ENCODE measurements at places on chromosomes 3 and 15.

DNA sequence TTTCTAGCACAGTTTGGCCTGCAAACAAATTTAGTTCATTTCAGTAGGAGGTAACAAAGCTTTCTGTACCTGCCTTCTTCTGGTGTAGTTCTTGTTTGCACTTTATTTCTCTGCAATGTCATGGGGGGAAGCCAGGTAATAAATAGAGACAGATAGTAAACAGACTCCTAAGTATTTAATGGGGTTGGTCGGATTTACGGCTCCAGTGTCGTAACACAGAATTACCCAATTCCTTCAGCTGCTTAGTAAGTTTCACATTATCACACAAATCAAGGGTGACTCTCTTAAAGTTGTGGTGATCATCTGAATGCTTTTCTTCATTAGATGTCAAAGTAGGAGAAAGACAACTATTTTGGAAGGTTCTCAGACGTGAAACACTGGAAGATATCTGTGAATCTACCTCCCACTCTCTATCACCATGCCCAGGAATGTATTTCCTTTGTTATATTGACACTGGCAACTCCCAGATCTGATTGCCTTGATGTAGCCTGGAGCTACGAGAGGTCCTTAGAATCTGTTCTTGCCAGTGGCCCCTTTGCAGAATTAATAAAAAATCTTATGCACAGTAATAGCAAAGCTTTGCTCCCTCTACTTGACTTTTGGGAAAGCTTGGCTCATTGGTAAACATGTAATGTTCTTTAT, 25.0 kb upstream of the TMC3 start:
- DNase-seq, result no peak

- DNase-seq, result peak; percentile 57
Observed at GRCh38 chr3:184428561-184429175, 48.8 kb downstream of the CHRD start.

- DNase-seq, result no peak
Observed at GRCh38 chr3:159971311-159971710, 17.3 kb upstream of the IL12A start.

GRCh38 chr15:95843241-95843910, 487.1 kb upstream of the NR2F2 start:
- no peak for DNase-seq

DNA sequence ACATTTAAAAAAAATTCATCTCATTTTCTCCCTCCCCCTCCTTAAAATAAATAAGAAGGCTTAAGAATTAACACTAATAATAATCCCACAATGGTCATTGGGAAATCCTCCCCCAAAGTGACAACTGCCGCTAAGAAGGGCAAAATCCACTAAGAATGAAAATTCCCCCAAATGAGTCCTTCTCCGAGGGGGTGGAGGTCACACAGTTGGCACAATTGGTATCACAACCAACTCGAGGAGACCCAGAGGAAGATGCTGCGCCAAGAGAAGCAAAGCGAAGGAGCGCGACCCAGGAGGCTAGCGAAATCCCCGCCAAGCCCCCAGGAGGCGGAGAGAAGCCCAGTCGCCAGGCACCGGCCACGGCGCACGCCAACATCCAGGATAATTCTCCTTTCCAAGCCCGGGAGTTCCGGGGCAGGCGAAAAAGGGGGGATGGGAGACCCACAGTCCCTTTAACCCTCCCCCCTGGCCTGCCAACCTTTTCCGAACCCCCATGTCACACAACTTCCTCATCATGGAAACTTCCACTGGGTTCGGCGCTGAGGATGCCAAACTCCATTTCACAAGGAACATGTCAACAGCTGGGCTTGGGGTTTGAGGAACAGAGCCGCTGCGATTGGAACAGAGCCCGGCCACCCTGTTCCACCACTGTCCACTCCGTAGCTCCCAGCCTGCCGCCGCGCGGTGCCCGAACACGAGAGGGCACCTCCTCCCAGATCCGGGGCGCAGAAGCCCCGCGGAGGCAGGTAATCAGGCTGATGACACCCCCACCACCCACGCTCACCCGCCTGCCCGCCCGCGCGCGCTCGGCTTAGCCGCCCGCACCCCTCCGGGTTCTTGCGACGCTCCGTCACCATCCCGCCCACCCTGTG, 668 bp downstream of the THRB start:
- DNase-seq, result peak; percentile 75

DNA sequence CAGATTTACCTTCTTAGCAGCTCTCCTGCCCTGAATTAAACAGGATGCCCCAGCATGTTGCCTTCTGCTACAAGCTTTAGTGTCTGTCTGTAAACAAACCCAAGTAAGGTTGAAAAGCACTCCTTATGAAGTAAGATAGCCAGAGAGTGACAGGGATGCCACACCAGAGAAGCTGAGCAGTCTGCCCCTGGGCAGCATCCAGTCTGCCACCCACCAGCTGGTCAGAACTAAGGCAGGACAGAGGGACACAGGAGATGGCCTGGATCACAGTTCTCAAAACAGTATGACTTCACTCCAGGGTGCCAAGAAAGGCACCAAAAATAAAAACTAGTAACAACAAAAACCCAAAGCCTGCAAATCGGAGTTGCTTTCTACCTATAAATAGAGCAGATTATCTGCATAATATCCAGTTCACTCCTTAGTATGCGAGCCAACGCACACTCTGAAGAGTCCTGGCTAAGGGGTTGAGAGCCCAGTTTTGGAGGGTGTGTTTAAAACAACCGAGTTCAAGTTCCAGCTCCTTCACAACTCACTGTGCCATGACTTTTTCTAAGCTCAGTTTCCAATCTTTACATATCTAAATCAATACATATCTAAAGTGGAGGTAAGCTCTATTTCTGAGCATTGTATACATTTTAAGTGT, 198.9 kb downstream of the KCNMB2 start:
- no peak for DNase-seq

- DNase-seq, result no peak
Observed at GRCh38 chr15:91125162-91125561, 25.1 kb downstream of the SV2B start.

- no peak for DNase-seq
Observed at GRCh38 chr3:63400246-63400860, 122.2 kb downstream of the SYNPR start.
